ENCODE measurements at places on chromosomes 4 and X.

- no peak overlapping the region for H3K4me3 ChIP-seq
- no peak overlapping the region for H3K27ac ChIP-seq
- no peaks in the 10 kb centered on the region for H3K4me1 ChIP-seq
- no peaks in the 10 kb centered on the region for H3K27me3 ChIP-seq
These were observed 49.0 kb downstream of the HTN1 start for GRCh38 chr4:70099206-70099605.

DNA sequence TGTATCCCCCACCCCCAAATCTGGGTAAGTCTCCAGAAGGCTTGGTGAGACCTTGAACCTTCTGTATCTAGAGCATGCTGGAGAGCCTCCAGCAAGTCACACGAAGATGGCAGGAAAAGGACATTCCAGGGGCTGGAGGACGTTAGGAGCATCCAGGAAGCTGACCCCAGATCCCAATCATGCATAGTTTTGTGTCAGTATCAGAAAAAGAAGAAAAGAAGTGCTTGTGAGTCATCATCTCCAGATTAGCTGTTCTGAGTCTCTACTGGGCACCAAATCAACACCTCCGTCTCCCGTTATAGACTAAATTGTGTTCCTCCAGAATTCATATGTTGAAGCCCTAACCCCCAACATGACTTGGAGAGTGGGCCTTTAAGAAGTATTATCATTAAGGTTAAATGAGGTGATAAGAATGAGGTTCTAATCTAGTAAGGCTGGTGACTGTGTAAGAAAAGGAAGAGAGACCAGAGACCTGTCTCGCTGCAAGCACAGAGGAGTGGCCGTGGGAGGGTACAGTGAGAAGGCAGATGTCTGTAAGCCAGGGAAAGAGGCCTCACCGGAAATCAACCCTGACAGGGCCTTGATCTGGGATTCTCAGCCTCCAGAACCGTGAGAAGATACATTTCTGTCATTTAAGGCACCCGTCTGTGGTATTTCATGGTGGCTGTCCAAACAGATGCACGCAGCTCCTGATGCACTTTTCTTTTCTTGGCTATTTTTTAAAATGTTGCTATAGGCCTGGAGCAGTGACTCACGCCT is 38.1 kb upstream of the CLDN24 start:
- DNase-seq: no peak
- H3K27ac ChIP-seq: no peak overlapping the region
- H3K4me3 ChIP-seq: no peak overlapping the region
- no peaks in the 10 kb centered on the region for H3K4me1 ChIP-seq
- H3K36me3 ChIP-seq: no peaks in the 10 kb centered on the region
- H3K27me3 ChIP-seq: no peaks in the 10 kb centered on the region

GRCh38 chr4:10080589-10081217 is 35.9 kb downstream of the WDR1 start:
- H3K27ac ChIP-seq: no peak overlapping the region
- no peaks in the 10 kb centered on the region for H3K27me3 ChIP-seq
- H3K36me3 ChIP-seq: peaks cover 100% of the 10 kb centered on the region
- peak; percentile 62 for DNase-seq
- no peak overlapping the region for H3K4me3 ChIP-seq
- peaks cover 7% of the 10 kb centered on the region for H3K4me1 ChIP-seq

DNA sequence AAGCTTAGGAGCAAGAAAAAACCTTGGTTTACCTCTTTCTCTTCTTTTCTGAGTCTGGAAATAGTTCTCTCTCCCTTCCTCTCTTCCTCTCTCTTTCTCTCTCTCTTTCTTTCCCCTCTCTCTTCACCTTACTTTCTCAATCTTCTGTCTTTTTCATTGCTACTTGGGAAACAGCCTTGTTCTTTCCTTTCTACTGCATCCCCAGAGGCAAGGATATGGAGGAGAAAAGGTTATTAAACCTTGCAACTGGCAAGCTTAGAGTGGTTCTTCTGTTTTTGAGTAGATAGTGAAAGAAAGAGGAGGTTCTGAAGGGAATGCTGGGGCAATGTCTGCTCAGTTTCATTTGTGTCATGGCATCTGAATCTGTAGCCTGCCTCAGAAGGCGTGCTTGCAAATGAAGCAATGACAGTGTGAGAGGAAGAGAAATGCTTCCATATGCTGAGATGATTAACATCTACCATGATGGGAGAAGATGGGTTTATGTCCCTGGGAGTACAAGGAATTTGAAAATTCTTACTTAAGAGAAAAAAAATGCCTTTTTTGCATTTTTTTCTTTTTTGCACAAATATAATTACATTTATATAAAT is 190.6 kb downstream of the CEP135 start:
- no peaks in the 10 kb centered on the region for H3K36me3 ChIP-seq
- no peak overlapping the region for H3K4me3 ChIP-seq
- no peak overlapping the region for H3K27ac ChIP-seq
- H3K4me1 ChIP-seq: no peaks in the 10 kb centered on the region
- H3K27me3 ChIP-seq: no peaks in the 10 kb centered on the region

DNA sequence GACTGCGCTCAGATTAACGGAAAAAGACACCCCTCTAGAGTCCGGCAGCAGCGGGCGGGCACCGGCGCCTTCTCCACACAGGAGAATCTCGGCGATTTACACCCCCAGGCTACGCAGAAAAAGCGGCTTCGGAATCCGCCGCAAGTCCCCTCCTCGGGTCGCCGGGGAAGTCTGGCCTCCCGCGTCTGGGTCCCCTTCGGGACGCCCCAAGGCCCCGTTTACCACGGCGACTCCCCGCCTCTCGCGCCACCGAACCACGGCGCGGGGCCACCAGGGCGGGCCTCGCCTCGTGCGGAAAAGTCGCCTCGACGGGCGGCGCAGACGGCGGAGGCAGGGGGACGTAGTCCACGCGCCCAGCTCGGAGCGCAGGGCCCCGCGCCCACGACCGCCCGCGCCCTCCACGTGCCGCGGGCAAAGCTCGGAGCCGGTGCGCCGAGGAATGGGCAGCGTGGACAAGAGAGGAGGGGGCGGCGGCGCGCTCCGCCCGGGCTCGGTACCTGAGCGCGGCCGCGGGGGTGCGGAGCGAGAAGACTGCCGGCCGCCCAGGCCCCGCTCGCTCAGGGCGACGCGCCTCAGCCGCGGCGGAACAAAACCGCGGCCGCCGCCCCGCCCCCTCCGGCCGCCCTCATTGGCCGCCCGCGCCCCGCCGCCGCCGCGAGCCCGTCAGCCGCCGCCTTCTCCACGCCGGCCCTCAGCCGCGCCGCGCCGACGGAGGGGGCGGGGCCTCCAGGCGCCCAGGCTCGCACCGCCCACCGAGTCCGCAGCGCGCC is at the start of gene FAM53A:
FAM53A (minus strand) TSS at position 578 of the 770 bp plus-strand sequence. CDS start 15,572 bp downstream, outside the sequence.
- H3K27me3 ChIP-seq: no peaks in the 10 kb centered on the region
- no peaks in the 10 kb centered on the region for H3K36me3 ChIP-seq
- DNase-seq: peak; percentile 59
- H3K4me3 ChIP-seq: peak within 1 kb of the TSS; percentile 73
